Hematopoietic multipotent progenitor cell treated with erythropoietin and hydrocortisone succinate and interleukin-3 and kit ligand, for 8 days (in vitro differentiated cells): ENCODE measurements at places on chromosomes 11 and 22.
A peak's percentile ranks its signal among the peaks of the same experiment; 100 is the strongest.

- no peak for DNase-seq
Observed at GRCh38 chr11:100705447-100705846, 18.4 kb downstream of the ARHGAP42 start.

GRCh38 chr11:87359401-87359800, 321.7 kb downstream of the TMEM135 start:
- DNase-seq, result no peak

- DNase-seq, result no peak
Observed at GRCh38 chr11:11777897-11778296, 63.9 kb upstream of the USP47 start.

- DNase-seq, result no peak
Observed at GRCh38 chr22:28604966-28605761, 74.5 kb downstream of the TTC28 start.

- DNase-seq, result peak; percentile 63
Observed at GRCh38 chr11:61141601-61142028, 19.6 kb downstream of the VPS37C start.
